ENCODE measurements at places on chromosomes 16 and 17.

DNA sequence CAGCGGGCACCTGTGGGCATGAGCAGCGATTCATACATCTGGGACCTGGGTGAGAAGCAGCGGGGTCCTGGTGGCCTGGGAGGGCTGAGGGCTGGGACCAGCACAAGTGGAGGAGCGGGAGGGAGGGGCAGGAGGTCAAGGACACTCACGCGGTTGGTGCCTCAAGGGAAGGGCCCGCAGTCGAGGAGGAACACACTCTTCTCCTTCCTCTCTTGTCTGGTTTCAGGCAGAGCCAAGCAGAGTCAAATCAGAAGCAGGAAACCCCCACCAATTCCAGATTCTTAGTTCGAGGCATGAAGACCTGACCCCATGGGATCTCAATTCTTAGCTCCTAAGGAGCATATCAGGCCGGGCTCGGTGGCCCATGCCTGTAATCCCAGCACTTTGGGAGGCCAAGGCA, 15.7 kb downstream of the DNAI2 start:
- no peak for DNase-seq

DNA sequence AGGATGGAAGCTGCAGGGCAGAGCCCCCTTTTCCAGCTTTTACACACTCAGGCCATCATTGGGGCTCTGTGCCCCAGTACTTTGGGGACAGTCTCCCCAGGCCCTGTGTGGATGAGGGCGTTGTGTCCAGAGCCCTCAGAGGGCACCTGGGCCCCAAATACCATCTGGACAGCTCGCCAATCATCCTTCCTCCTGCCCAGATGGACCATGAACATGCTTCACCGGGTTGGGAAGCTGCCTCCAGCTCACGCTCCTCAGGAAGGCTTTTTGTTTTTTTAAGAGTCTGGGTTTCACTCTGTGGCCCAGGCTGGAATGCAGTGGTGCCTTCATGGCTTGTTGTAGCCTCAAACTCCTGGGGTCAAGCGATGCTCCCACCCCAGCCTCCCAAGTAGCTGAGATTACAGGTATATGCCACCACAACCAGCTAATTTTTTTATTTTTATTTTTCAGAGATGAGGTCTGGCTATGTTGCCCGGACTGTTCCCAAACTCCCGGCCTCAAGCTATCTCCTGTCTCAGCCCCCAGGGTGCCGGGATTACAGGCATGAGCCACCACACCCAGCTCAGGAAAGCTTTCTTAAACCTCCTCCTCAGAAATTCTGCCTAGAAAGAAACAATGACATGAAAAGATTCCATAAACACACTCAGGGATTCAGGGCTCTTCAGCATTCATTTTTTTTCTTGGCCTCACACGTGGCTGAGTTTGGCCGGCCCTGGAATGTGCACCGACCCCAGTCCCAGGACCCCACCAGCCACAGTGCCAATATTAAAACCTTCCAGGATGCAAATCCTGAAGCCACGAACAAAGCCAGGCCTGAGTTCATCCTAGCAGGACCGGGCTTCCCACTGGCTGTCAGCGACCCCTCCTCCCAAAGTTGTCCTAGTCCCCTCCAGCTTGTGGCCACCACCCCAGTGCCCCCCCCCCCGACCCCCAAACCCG, 27.4 kb upstream of the ZNF423 start:
- DNase-seq: no peak

DNA sequence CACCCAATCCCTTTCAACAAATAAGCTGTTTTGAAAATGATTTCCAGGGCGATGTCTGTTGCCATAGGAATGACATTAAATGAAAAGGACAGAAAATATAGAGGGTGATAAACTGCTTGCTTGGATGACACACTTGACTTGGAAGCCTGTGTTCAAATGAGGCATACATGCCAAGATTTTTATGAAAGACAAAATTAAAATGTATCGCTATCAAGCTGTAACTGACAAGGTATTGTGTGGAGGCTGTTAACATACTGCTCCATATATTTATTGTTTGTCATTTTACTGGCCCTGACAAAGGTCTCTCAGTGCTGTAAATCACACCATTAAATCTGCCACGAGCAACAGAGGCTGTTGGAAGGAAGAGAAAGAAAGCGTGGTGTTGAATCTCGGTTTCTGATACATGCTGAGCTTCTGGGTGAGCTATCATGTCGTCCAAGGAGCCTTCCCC, 456.2 kb upstream of the SALL1 start:
- no peak for DNase-seq

GRCh38 chr16:63415014-63415413, 1378.8 kb upstream of the CDH8 start:
- no peak for DNase-seq

GRCh38 chr16:13945744-13946485, 26.0 kb downstream of the ERCC4 start:
- no peak for DNase-seq

- no peak for DNase-seq
Observed at GRCh38 chr17:41413353-41413957, 10.9 kb downstream of the KRT37 start.

DNA sequence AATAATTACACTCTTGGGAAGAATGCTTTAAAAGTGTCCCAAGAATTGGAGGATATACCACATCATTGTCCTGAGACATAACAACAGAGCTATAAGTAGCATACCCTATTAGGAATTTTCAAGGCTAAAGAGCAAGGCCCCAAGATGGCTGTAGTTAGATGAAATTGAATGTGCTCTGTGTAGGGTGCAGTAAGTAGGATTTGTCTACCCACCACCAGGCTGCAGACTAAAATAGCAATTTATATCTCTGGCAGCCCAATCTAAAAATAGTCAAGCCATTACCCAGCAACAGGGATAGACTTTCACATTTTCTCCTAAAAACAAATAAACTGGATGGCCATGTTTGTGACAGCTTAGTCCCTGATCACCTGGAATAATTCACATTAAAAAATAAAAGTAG, 5.6 kb downstream of the MMD start:
- DNase-seq: no peak

DNA sequence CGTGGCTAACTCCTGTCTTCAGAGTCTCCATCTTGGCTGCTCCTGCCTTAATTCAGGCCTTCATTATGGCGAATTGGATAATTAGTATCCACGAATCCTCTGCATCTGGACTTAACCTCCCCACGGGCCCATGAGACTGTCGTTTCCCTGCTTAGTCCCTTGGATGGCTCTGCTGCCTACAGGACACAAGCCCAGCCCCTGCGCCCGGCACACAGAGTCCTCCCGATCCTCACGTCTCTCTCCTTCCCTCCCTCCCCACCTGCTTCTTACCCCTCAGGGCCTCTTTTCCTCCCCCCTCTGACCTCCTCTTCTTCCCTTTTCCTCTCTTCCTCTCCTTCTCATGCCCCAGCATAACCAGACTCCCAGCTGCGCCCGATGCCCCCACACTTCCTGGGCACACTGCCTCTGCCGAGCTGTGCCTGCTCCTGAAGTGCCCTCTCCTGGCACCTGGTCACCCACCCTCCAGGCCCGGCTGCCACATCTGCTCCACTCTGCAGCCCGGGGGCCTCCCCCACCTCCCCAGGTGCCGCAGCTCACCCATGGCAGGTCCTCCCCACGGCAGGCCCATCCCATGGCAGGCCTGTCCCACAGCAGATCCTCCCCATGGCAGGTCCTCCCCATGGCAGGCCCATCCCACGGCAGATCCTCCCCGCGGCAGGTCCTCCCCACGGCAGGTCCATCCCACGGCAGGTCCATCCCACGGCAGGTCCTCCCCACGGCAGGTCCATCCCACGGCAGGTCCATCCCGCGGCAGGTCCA, 45.9 kb downstream of the RPH3AL start:
- no peak for DNase-seq

DNA sequence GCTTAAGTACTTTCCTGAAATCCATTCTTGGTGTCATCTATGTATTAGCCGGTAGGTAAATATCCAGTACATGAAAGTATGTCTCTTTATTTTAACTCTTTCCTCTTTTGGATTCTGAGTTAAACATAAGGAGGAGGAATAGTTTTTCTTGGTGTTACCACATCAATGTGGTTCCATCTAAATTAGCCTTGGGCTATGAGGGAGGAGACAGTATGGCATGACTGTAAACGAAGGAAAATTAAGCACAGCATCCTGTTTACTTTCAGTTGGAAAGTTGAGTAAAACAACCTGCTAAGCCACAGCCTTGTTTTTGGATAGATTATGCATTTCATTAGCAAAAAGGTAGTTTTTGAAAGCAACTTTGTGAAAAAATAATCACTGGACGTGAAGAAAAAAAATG, 693.0 kb upstream of the SOX9 start:
- no peak for DNase-seq

DNA sequence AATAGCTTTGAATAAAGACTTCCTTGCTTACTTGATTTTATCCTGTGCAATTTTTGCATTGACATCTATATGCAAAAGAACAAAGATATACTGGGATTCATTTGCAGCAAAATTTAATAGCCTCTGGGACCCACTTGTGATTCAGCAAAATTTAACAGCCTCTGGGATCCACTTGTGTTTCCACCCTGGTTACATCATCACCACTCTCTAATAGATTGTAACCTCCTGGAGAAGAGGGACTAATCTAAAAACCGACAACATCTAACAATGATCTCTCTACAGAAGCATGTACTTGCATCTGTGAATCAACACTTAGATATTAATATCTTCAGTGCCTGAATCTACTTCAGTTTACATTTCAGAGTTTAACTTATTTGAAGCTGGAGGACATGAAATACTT, 202.0 kb upstream of the CPHXL start:
- DNase-seq: no peak

GRCh38 chr16:6918646-6919045, 414.0 kb upstream of the RBFOX1 start:
- no peak for DNase-seq

DNA sequence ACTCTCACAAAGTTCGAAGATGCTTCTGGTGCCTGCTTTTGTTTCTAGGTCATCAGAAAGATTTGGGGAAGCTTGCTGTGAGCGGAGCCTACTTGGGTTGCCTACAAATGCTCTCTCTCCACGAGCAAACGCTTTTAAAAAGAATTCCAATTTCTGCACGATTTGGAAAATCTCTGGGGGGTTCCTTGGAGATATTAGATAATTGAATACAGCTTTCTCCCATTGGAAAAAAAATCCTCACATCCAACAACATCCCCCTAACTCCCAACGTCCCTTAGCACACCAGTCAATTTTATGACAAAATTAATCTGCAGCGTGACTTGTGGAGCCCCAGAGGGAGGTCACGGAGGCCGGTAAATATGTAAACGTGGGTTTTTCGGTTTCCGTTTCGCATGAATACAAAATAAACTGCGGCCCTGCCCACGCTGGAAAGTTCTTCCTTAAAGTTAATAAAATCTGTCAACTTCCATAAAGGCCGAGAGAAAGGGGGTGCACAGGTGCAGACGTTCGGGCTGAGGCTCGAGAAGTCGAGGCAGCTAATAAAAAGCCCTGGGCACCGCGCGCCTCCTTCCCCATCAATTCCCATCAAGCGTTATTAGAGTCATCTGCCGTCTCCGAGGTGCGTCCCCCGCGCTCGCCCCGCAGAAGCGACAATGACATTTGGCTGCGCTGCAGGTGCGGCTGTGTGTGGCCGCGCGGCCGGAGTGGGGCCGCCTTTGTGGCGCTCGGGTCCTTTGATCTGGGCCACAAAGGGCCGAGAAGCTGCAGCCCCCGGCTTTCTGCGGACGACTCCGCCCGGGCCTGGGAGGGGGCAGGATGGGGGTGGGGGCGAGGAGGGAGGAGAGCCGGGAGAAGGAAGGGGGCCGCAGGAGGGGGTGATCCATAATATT, 37.6 kb downstream of the SALL1 start:
- no peak for DNase-seq

DNA sequence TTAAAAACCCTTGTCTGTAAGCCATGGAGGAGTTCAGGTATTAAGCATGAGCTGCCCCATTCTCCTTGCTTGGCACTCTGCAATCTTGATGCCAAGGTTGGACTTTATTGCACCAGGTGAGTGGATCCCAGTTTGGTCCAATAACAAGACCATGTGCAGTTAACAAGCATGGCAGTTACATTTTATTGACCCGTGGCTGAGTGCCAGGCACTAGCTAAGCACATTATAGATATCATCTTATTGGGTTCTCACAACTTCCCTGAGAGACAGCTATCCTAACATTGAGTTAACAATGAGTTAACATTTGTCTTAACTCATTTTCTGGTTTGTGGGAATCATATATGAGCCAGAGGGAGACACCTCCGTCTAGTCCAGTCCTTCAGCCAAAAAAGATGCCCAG, 21.8 kb downstream of the LYRM9 start:
- no peak for DNase-seq

DNA sequence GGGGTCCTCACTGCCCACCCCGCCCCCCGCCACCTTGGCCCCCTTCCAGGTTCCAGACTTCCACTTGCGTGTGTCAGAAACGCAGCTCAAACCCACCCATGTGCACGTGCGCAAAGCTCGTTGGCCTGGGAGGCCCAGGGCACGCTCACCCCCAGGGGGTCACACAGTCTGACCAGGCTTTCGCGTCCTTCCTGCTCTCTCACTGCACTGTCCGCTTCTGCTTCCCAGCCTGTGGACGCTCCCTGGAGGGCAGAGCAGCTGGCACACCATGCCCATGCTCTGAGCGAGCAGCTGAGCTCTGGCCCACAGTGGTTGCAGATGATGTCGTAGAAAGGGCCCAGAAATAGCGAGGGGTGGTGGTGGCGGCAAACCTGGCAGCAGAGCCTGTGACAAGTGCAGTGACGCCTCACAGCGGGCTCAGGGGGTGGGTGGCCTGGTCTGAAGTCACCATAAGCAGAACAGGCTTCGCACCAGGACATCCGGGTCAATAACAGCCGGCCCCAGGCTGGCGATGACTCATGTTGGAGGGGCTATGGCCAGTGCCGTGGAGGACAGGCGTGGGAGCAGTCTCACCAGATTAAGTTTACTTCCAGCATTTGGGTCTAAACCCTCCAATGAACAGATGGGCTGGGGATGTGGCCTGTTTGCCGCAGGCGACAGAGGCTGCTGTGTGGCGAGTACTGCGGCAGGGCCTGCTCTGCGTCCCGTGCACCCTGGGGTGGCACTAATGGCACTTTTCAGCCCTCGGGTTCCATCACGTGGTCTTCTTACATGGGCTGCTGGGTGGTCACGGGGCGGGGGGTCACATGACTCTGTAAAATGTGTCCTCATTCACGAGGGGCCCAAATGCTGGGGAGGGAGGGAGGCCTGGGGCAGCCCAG, 49.0 kb downstream of the NT5M start:
- no peak for DNase-seq

- no peak for DNase-seq
Observed at GRCh38 chr17:70251706-70252105, 82.4 kb downstream of the KCNJ2 start.

- no peak for DNase-seq
Observed at GRCh38 chr16:80996688-80997138, 10.0 kb downstream of the CMC2 start.

GRCh38 chr16:9868606-9869149, 313.6 kb downstream of the GRIN2A start:
- no peak for DNase-seq

- no peak for DNase-seq
Observed at GRCh38 chr16:31064882-31065461, 9.1 kb downstream of the ZNF668 start.

GRCh38 chr17:18230288-18231141, 5.1 kb downstream of the LLGL1 start:
- DNase-seq: no peak

Measured in stimulated activated CD8-positive, alpha-beta memory T cell treated with anti-CD3 and anti-CD28 coated beads, Interleukin-4, amount 100 ng/mL, for 1 hour (primary cell).